ENCODE measurements at places on chromosomes 12 and 14.

DNA sequence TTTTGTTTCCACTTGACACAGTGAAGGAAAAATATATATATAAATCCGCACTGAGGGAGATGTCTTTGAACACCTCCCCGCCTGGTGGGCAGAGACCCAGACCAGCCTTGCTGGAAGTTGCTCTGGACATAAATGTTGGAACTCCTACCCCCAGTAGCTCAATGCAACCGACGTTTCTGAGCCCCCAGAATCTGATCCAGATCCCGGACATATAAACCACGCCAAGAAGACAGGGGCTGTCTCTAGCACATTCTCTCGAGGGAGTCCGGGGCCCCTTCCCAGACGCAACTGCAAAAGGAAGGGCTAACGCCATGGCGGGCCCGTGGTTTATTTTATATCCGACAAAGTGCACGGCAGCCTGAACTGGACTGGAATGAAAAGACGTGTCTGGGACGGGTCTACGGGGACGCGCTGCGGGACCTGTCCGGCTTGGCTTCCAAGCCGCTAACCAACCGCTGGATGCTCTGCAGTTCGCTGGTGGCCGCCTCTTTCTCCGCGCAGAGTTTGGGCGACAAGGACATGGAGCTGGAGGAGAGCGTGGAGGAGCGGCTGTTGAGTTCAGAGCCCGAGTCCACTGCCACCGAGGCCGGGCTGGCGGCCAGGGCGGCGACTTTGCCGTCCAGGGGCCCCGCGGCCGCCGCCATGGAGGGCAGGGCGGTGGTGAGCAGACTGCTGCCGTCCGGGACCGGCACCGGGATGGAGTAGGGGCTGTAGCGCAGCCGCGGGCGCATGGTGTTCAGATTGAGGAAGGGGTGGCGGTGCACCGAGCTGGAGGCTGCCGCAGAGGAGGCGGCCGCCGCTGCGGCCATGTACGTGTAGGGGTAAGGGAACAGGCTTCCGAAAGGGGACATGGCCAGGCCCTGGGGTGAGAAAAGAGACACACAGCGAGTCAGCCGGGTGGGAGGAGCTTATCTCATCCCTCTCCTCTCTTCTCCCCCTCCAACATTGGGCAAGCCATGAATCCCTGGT lies 12.2 kb downstream of the TBX3 start:
- DNase-seq: no peak

DNA sequence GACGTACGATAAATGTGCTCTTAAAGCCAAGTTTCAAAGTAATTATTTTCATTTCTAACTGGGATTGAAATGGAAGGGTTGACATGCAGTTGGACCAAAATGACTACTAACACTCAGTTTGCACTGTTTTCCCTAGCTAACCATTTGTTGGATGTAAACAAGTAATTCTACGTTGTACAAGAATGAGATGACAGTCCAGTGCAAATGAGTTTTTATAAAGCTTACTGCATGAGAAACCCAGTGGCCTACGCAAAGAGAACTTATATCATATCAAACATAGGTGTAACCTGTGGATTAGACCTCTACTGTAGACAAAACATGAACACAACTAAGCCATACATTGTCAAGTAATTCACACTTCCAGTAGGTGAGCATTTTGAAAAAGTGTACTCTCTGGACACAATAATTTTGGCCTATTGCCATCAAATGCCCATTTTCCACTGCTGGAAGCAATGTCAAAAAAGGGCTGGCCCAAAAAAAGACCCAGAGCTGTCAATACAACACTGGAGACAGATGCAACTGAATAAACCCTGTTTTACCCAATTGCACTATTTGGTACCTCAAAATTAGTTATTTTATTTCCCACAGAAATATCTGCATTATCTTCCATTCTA lies 12.8 kb downstream of the SLC38A2 start:
- DNase-seq: no peak

- DNase-seq: no peak
Measured at GRCh38 chr12:4974217-4974616, 64.5 kb downstream of the KCNA1 start.

- no peak for DNase-seq
Measured at GRCh38 chr14:98786456-98786855, 485.5 kb downstream of the BCL11B start.

GRCh38 chr14:55556929-55557623 lies 22.9 kb upstream of the KTN1 start:
- DNase-seq: no peak

DNA sequence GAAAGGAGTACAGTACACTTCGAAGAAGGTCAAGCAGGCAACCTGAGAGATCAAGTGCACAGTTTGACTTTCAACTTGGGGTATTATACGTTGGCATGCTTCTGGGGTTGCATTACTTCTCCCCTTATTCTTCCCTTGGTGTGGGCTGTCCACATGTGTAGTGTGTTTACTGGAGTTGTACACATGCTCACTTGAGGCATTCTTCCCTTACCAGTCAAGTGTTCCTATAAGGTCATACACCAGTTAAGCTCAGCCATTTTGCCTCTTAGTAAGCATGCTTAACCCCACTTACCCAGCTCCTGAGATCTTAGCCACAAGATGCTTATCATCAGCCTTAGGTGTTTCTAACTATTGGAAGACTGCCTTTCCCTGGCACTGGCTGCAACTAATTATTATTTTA lies 63.8 kb downstream of the C12orf42 start:
- no peak for DNase-seq

- peak; percentile 46 for DNase-seq
Measured at GRCh38 chr12:84842406-84843013, 70.1 kb downstream of the SLC6A15 start.

DNA sequence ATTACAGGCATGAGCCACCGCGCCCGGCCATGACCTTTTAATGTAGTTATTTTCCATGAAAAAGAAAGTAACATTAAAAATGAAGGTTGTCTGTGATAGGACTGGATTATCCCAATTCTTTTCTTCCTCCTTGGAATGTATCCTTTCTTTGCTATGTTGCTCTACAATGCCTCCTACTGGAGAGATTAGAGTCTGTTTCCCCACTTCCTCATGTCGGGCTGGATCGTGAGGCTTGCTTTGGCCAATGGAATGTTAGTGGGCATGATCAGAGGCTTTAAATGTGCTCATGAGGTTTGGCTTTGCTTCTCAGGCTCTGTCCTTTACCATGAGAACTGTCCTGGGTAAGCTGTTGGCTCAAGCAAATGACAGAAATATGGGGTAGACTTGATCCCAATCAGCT lies 34.7 kb upstream of the SOCS2 start:
- no peak for DNase-seq

DNA sequence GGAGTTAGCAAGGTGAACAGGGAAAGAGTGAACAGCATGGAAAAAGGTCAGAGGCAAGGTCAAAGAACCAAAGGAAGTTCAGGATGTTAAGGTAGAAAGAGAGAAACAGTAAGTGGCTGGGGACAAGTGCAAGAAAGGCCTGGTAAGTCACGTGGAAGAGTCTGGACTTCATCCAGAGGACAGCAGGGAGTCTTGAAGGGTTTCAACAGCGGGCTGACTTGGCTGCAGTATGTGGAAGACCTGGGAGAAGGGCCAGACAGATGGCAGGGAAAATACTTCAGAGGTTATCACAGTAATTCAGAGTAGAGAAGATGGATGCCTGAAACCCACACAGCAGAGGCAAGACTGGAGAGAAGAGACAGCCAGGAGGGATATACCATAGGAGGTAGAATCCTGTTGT lies 34.0 kb downstream of the CIT start:
- DNase-seq: no peak

GRCh38 chr14:35470755-35471154 lies 63.2 kb upstream of the INSM2 start:
- no peak for DNase-seq

DNA sequence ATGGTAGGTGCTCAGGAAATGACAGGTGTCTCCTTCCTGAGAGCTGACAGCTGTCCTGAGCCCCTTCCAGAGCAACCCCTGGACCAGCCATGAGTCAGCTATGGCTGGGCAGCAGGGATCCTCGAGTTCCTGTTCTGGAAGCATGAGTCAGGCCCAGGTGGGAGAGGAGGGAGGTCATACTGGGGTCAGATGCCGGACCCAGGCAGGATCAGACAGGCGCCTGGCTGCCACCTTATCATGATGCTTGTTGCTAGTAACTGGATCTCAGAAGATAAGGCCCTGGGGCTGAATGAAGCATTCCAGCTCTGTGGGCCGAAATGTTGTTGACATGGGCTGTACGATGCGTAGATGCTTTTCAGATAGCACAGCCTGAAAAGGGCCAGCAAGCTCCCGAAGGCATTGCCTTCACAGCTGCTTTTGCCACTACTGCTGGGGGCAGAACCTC lies 17.4 kb upstream of the KRT7 start:
- DNase-seq: no peak

DNA sequence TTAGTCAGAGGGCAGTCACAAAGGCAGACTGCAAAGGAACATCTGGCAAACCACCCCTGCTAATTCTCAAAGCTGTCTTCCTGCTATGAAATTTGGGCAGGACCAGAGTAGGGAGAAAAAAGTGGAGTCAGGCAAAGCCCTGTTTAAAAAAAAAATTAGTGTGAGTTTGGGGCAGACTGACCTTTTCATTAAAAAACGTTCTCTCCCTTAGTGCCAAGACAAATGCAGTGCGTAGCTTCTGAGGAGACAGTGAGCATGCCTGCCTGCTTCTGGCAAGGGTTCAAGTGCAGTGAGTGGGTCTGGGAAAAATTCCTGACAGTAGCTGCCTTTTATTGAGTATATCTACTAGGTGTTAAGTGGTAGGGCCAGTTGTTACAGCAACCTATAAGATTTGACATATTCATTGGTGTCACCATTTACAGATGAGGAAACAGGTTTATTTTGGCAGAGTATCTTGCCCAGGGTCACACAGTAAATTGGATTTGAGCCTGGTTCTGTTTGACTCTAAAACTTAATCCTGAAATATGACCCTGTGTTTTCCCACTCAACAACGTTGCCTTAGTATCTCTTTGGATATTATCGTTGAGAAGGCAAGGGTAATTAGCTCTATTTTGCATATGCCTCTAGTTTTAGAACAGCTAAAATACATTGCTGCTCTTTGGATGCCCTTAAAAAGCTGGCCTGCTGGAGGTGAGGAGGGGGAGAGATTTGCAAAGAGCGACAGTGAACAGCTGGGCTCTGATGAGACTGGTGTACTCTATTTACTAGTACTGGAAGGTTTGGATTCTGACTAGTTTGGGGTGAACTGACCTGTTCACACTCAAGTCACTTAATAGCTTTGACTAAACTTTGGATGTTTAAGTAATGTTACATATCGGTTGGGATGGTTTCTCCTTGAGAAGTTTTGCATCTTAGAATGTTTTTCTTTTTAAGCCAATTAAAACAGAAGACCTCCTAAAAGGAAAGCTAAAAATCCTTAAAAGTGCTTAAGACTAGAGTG lies 72.8 kb downstream of the PAPOLA start:
- no peak for DNase-seq

DNA sequence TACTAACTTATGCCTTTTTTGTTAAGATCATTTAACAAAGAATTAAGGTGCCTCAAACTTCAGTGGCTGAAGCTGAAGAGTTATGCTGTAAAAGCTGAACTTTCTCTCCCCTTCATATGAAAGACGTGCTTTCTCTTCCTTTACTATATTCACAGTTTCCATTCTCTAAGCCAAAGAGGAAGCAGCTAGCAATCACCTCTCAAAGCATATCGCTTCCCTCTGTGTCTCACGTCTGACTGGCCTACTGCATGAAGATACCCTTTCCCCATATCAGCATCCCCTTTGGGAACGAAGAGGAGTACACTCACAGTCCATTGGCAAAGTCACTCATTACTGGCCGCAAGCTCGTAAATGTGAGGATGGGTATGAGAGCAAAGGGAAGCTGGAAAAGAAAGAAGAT lies 34.9 kb downstream of the SLC11A2 start:
- DNase-seq: no peak

GRCh38 chr14:104117341-104118005 lies 20.9 kb upstream of the KIF26A start:
- no peak for DNase-seq
